Stimulated activated CD8-positive, alpha-beta memory T cell treated with anti-CD3 and anti-CD28 coated beads, Interleukin-12 subunit alpha, Interleukin-12 subunit beta, amount 100 ng/mL, for 1 hour (primary cell): ENCODE measurements at places on chromosomes 13 and 19.

GRCh38 chr13:28866932-28867331 is 46.8 kb downstream of the MTUS2 start:
- no peak for DNase-seq

GRCh38 chr19:29397748-29398147 is 128.0 kb upstream of the VSTM2B start:
- DNase-seq = no peak

- no peak for DNase-seq
These were observed 797.2 kb upstream of the PCDH9 start for GRCh38 chr13:68027306-68027705.

- DNase-seq = no peak
These were observed 4.1 kb downstream of the HMG20B start for GRCh38 chr19:3576696-3577443.

GRCh38 chr19:10412257-10412977 is 7.9 kb upstream of the PDE4A start:
- no peak for DNase-seq

- DNase-seq = no peak
These were observed 142.3 kb upstream of the SOX21 start for GRCh38 chr13:94854688-94855087.

GRCh38 chr13:46171217-46171616 is 10.8 kb downstream of the LCP1 start:
- no peak for DNase-seq

DNA sequence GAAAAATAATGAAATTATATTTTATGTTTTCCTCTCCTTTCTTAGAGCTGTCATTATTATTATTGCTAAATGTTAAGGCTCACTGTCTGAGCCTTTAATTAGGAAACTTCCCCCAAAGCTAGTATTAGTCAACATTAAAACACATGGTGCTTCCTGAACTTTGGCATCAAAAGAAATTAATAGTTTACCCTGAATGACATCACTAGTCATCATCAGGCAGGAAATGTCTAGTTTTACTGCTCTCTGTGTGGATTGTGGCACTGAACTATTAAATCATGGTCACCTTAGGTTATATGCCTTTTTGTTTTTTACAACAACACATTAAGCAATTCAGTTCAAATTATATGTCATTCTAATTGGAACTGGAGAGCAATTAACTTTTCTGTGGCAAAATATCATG is 595.5 kb downstream of the SLITRK1 start:
- DNase-seq = no peak

- peak; percentile 15 for DNase-seq
These were observed 8.2 kb downstream of the RASGRP4 start for GRCh38 chr19:38417544-38418506.

- no peak for DNase-seq
These were observed 1.2 kb downstream of the C19orf84 start for GRCh38 chr19:51389143-51389542.

DNA sequence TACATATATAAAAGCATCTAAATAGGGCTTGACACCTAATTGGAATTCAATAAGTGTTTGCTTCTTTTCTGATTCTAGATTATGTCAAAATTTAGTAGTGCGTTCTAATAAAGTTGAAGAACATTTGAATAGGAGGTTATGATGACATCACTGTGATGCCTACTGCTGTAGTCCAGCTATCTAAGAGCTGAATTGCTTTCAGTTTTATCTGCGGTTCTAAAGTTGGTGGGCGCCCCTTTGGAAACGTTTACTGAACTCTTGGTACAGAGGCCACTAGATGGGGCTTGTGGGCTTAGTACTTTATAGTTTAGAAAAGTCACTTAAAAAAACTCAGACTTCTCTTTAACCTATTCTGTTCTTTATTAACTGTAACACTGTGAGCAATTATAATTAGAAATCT is 776.9 kb downstream of the GPC5 start:
- no peak for DNase-seq

DNA sequence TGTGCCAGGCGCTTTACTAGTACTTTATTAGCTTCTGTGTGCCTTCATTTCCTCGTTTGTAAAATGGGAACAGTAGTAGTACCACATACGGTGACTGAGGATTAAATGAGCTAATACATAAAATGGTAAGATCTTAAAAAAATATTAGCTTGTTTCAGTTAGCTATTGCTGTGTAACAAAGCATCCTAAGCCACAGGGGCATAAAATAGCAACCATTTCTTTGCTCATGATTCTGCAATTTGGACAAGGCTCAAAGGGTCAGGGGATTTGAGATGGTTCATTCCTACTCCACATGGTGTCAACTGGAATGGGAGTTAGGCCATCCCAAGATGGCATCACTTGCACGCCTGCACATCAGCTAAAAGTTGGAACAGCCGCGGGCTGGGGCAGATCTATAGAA is 13.3 kb downstream of the DYRK1B start:
- no peak for DNase-seq

GRCh38 chr19:23440207-23440606 is 44.9 kb upstream of the ZNF91 start:
- no peak for DNase-seq

DNA sequence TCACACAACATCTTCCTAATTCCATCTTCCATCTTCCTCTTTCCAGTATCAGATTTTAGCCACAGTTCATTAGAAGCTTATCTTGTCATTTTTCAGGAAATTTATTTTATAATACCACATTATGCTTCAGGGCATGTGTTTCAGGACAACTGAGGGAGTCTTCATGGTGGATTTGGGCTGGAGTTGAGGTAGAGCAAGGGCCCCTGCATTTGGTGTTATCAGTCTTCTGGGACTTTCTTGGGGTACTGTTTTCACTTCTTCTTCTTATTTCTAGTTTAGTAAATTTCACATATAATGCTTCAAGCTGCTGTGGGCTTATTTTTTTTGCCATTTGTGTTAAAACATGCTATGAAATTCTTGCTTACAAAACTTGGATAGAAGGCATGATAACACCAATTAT is 188.7 kb downstream of the LHFPL6 start:
- no peak for DNase-seq

DNA sequence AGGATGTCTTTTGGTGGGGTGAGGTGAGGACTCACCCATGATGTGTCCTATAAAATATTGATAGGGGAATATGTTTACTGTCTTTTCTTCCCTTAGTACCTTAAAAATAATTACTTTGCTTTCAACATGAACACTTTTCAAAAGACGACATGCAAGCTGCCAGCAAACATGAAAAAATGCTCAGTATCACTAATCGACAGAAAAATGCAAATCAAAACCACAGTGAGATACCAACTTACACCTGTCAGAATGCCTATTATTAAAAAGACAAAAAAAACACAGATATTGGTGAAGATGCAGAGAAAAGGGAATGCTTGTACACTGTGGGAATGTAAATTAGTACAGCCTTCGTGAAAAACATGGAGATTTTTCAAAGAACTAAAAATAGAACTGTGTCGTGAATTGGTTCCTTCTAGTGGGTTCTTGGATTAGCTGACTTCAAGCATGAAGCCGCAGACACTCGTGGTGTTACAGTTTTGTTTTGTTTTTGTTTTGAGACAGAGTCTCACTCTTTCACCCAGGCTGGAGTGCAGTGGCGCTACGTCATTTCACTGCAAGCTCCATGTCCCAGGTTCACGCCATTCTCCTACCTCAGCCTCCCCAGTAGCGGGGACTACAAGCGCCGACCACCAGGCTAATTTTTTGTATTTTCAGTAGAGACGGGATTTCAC is 160.9 kb downstream of the FGF9 start:
- no peak for DNase-seq
